ENCODE measurements at places on chromosomes 12 and 14. TPM values are rescaled to one million over a fixed set of nuclear protein-coding genes. Genes with fewer than 3 reads are reported as not detected.

DNA sequence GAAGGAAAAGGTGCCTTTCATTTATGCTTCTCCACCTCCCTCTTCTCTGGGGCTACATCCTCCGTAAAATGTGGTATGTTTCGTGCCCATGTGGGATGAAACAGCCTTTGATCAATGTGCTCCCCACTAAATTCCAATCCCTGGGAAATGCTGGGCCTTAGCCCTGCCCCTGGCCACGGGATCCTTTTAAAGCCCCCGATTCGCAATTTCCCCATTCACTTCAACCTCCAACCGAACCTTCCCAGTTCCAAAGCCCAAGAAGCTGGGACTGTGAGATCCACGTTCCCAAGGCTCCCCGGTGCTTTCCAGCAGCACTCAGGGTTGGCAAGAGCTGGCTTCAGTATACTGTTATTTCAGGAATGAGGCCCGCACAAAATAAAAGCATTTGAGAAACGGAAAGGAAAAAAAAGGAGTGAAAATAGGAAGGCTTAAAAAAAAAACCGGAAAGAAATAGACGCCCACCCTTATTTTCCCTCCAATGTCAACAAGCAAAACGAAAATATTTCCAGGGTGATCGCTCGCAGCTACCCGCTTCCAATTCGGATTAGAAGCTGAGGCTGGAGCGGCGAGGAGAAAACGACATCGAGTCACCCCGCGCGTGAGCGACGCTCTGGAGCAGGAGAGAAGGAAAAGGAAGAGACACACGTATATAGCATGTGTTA lies 1.3 kb upstream of the FOXG1 start:
- H3K27me3 ChIP-seq = peaks cover 89% of the 10 kb centered on the region
- DNase-seq = no peak
- no peak overlapping the region for H3K27ac ChIP-seq
- no peaks in the 10 kb centered on the region for H3K36me3 ChIP-seq
- H3K4me1 ChIP-seq = peaks cover 18% of the 10 kb centered on the region

DNA sequence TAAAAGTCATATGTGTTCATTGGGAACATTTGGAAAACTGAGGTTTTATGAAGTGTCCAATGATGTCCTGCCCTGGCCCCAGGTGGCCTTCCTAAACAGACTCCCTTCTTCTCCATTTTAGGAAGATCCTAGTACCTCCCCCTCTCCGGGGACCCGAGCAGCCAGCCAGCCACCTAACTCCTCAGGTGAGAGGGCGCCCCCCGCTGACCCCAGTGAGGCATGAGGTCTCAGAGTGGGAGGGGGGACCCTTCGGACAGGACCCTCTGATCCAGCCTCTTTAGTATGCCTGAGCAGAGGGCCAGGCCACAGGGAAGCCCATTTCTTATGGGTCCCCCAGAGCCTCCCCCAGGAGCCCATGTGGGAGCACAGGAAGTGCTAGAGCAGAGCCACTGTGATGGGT lies 23.7 kb downstream of the DEGS2 start:
- no peak overlapping the region for H3K4me3 ChIP-seq
- no peak for DNase-seq
- peaks cover 9% of the 10 kb centered on the region for H3K4me1 ChIP-seq

DNA sequence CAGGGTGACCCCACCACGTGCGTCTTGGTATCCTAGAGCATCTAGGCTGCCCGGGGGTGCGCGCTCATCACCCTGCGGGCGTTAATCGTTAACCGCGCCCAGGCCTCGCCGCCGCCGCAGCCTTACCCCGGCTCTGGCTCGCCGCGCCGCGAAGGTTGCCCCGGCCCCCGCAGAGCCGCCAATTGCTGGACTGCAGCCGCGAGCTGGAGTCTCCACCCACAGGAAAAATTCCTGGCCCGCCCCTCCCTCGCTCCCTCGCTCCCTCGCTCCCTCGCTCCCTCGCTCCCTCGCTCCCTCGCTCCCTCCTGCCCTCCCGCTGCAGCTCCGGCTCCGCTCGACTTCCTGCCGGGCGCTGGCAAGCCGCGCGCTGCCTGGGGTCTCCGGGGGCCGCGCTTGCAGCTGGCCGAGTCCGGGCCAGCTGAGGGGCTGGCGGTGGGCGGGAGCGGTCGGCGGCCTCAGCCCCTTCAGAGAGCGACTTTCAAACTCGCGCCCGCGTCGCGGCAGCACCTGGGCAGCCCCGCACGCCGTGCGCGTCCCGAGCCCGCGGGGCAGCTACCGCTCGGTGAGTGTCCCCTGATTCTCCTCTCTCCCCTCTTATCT lies at the start of gene PLEKHG3:
Gene PLEKHG3 (plus strand): TSS at position 282 of the 600 bp plus-strand sequence. CDS start 23,208 bp downstream, outside the sequence.
- H3K27ac ChIP-seq = peak within 1 kb of the TSS; percentile 84
- H3K4me1 ChIP-seq = peaks cover 58% of the 10 kb centered on the region
- H3K27me3 ChIP-seq = peaks cover 14% of the 10 kb centered on the region
- H3K4me3 ChIP-seq = peak within 1 kb of the TSS; percentile 72

- DNase-seq = no peak
- no peaks in the 10 kb centered on the region for H3K36me3 ChIP-seq
- no peaks in the 10 kb centered on the region for H3K27me3 ChIP-seq
- peaks cover 32% of the 10 kb centered on the region for H3K4me1 ChIP-seq
These were observed 32.8 kb upstream of the TUBA1C start for GRCh38 chr12:49231878-49232655.

Gene TMEM179
- 20.5 TPM for total RNA-seq

DNA sequence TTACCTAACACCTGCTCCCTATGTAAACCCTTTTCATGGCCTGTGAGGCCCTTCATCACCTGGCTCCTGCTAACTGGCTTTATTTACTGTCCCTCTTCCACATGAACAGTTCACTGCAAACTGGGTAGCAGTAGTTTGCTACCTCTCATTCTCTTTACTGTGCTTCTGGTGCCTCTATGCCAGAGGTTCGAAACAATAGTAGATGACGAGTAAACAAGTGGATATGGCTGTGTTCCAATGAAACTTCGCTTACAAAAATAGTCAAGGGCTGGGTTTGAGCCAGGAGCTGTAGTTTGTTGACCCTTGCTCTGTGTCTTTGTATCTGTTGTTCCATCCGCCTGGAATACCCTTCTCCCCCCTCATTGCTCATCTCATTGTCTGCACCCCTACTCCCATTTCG lies 233.6 kb upstream of the RMST start:
- H3K4me3 ChIP-seq = no peak overlapping the region
- DNase-seq = no peak
- no peaks in the 10 kb centered on the region for H3K27me3 ChIP-seq
- H3K36me3 ChIP-seq = no peaks in the 10 kb centered on the region
- H3K4me1 ChIP-seq = no peaks in the 10 kb centered on the region
- no peak overlapping the region for H3K27ac ChIP-seq

Gene DEGS2
- total RNA-seq = 3.0 TPM

DNA sequence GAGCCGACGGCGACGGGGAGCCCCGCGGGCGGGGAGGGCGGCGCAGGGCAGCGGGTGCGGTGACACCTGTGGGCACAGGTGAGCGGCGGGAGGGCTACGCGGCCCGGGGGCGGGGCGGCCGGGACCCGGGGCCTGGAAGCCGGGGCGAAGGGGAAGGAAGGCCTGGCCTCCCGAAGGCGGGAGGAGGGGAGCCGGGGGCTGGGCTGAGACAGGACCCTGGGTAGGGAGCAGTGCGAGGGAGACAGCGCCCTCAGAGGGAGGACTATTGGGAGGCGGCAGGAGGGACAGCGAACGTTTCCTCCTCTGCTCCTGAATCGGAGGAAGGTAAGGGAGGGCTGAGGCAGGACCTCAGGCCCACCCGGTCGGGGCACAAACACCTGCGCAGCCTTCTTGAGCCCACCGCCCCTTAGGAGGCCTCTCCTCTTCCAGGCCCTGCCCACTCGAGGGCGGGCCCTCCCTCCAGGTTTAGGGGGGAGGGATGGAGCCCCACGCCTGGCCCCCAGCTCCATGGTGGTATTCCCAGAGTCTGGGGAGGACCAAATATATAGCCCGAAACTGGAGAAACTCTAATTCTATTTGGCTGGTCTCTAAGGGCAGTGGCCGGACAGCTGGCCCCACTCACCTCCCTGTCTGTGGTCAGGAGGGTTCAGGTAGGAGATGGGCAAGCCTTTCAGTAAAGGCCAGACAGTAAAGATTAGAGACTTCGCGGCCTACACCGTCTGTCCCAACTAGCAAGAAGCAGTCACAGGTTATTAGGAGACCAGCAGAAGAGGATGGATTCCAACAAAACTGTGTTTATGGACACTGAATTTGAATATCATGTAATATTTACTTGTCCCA lies 509 bp downstream of the PLEKHG6 start:
- DNase-seq = no peak
- peaks cover 15% of the 10 kb centered on the region for H3K27me3 ChIP-seq
- no peak overlapping the region for H3K4me3 ChIP-seq
- H3K27ac ChIP-seq = no peak overlapping the region

- H3K4me3 ChIP-seq = no peak overlapping the region
- H3K27ac ChIP-seq = no peak overlapping the region
- no peak for DNase-seq
- no peaks in the 10 kb centered on the region for H3K27me3 ChIP-seq
- H3K36me3 ChIP-seq = no peaks in the 10 kb centered on the region
These were observed 9.8 kb upstream of the PARP11 start for GRCh38 chr12:3882896-3883564.

- H3K4me3 ChIP-seq = no peak overlapping the region
- no peaks in the 10 kb centered on the region for H3K27me3 ChIP-seq
- H3K36me3 ChIP-seq = no peaks in the 10 kb centered on the region
- H3K4me1 ChIP-seq = no peaks in the 10 kb centered on the region
These were observed 8.3 kb downstream of the DIO2 start for GRCh38 chr14:80202888-80203562.

GRCh38 chr12:19964549-19964948 lies 403.8 kb upstream of the PDE3A start:
- H3K4me3 ChIP-seq = no peak overlapping the region
- no peak for DNase-seq
- H3K27ac ChIP-seq = no peak overlapping the region
- no peaks in the 10 kb centered on the region for H3K4me1 ChIP-seq

GRCh38 chr12:109736552-109737108 lies 23.0 kb downstream of the FAM222A start:
- H3K4me3 ChIP-seq = no peak overlapping the region
- DNase-seq = no peak
- peaks cover 86% of the 10 kb centered on the region for H3K4me1 ChIP-seq
- H3K36me3 ChIP-seq = no peaks in the 10 kb centered on the region

Gene LTB4R
- total RNA-seq = 2.7 TPM

Gene PTCSC3
- total RNA-seq = not detected

- no peak overlapping the region for H3K27ac ChIP-seq
- no peaks in the 10 kb centered on the region for H3K4me1 ChIP-seq
- no peak overlapping the region for H3K4me3 ChIP-seq
- H3K27me3 ChIP-seq = no peaks in the 10 kb centered on the region
- no peak for DNase-seq
These were observed 305.0 kb upstream of the DIO3 start for GRCh38 chr14:101256266-101256665.

DNA sequence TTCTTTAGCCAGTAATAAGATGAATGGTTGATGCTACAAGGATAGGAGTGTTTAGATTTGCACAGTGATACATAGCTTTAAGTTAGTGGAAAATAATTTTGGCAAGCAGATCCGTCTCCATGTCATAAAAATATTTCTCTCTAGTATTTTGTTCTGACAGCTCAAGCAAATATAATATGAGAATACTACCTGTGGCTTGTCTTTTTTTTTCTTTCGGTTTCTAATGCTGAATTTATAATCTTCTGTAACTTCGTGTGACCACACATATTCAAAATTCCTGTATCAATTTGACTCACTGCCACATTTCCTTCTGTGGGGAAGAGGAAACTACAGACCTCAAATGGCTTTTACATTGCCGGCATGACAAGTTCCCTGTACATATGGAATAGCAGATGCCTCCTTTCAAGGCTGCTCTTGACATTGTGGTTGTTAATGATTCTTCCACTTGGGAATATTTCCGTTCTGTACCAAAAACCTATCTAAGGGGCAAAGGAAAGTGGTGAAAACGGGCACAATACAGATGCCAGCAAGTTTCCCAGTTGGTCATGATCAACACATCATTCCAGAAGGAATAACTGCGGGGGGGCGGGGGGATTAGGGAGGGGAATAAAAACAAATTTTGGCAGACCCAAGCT lies 103.6 kb upstream of the CCDC91 start:
- no peaks in the 10 kb centered on the region for H3K27me3 ChIP-seq
- H3K27ac ChIP-seq = no peak overlapping the region
- no peaks in the 10 kb centered on the region for H3K36me3 ChIP-seq
- no peak for DNase-seq
- H3K4me3 ChIP-seq = no peak overlapping the region
- H3K4me1 ChIP-seq = no peaks in the 10 kb centered on the region

DNA sequence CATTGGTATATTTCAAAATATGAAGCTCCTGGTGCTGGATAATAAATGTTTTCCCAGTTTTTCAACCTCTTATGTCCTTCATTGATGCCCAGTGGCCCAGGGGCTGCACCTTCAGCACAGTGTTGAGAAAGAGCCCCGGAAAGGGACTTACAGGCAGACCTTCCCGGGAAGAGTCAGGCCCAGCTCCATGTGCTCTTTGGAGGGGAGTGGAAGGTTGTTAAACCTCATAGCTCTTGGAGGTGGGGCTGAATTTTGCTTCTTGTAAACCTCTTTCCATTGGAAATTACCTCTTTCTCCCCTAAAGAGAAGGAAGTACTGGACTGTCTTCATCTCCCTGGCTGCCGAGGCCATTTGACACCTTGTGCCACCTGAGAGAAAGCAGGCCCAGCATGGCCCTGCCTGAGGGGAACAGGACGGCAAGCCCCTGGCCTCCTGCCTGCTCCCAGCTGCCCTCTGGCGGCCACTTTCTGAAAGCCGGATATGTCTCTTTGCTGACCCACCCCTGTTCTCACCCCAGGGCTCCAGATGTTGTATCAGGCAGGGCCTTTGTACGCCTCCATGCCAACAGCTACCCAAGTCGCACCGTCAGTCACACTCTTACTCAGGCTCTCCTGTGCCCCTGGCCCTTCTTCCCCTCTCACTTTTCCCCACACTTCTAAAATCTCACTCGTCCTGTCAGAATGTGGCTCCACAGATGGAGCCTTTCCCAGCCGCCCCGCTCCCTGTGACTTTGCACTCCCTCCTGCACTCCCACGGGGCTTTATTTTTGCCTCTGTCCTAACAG lies 43.0 kb downstream of the EVL start:
- no peaks in the 10 kb centered on the region for H3K27me3 ChIP-seq
- peaks cover 9% of the 10 kb centered on the region for H3K36me3 ChIP-seq
- H3K27ac ChIP-seq = no peak overlapping the region
- DNase-seq = peak; percentile 79
- H3K4me1 ChIP-seq = peaks cover 19% of the 10 kb centered on the region

GRCh38 chr14:30779210-30779609 lies 95.1 kb upstream of the COCH start:
- H3K27me3 ChIP-seq = no peaks in the 10 kb centered on the region
- no peaks in the 10 kb centered on the region for H3K36me3 ChIP-seq
- H3K4me3 ChIP-seq = no peak overlapping the region
- H3K4me1 ChIP-seq = no peaks in the 10 kb centered on the region
- H3K27ac ChIP-seq = no peak overlapping the region
- DNase-seq = no peak

Gene RPL10L
- total RNA-seq = not detected

DNA sequence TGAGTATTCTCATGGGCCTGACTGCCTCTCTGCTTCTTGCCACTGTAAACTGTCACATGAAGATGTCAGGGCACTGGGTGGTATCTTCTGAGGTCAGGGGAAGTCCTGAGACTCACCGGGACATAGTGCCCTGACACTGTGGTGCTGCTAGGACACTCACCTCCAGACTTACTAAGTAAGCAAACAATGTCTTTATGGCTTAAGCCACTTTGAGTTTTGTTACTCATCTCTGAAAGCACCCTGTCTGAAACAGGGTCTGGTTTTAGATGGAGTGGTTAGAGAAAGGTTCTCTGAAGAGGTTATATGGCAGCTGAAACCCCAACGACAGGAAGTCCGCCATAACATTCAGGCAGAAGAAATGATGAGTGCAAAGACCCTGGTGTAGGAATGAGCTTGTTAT lies 22.7 kb downstream of the GPR19 start:
- no peaks in the 10 kb centered on the region for H3K4me1 ChIP-seq
- no peaks in the 10 kb centered on the region for H3K27me3 ChIP-seq
- H3K27ac ChIP-seq = no peak overlapping the region
- no peak overlapping the region for H3K4me3 ChIP-seq
- H3K36me3 ChIP-seq = no peaks in the 10 kb centered on the region
- DNase-seq = no peak
